ENCODE measurements at places on chromosomes 12 and 14.

- DNase-seq: no peak
These were observed 71.4 kb downstream of the PLXNC1 start for GRCh38 chr12:94219622-94220302.

DNA sequence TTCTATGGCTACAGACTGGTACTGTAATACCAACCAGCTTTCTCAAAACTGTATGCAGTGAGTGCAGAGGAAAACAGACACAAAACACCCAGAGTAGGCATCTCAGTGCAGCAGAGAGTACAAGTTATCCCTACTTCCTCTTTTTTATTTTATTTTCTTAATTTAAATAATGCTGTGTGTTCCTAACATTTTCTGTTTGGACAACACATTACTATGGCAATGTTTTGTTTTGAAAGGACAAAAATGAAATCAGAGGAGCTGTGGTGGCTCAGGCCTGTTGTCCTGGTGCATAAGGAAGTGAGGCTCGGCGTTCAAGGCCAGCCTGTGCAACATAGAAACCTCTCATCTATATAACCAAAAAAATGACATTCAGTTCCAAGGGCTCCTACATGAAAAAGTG lies 33.7 kb upstream of the SELPLG start:
- no peak for DNase-seq

DNA sequence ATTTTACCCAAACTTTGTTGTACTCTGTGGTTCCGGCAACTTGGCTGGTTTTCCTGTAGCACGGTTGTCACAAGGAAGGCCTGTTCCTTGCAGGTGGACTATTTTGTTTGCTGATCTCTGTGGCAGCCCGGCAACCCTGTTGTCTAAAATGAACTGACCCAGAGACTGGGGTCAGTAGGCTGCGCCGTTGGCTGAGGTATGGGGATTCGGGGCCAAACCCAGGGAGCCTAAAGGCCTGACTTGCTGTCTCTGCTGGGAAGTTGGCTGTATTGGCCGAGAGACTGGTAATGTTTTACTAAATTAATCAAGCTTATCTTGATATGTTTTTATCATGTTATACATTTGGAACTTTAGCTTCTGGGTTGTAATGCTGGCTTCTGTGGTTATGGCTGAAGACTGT lies 13.8 kb downstream of the SMIM41 start:
- DNase-seq: no peak

- no peak for DNase-seq
These were observed 49.3 kb downstream of the NDUFA12 start for GRCh38 chr12:94954029-94954685.

DNA sequence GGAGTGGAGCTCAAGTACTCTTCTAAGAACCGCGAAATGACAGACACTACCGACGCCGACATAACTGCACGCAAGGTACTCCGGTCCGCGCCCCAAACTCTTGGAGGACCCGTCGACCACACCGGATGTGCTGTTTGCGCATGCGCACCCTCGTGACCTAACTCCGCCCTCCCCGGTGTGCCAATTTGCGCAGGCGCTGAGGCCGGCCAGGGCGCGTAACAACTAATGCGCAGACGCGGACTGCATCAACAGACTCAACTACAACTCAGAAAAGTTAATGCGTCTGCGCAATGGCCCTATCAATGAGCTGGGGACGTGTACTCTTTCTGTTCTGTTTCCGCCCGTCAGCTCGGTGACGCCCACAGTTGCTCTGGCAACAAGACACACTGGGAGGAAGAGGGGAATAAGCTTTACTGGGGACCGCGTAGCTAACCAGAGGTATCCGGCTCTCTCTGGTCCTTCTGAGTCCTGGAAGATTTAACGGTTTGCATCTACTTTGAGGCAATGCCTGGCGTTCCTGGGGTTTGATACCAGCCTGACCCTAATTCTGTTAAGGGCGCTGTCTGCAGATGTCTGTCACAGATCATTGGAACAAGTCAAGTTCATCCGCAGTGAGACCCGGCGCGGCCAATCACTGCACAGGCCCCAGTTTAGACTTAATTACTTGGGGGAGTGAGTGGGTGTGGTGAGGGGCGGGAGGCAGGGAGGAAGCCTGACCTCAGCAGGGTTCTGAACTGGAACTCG lies at the start of gene DAD1:
TSS of gene DAD1 (minus strand) at position 129 of the 744 bp plus-strand sequence. CDS start at position 62, 67 bp downstream.
- peak; percentile 99 for DNase-seq

GRCh38 chr12:125283521-125283920 lies 218.3 kb downstream of the AACS start:
- no peak for DNase-seq

DNA sequence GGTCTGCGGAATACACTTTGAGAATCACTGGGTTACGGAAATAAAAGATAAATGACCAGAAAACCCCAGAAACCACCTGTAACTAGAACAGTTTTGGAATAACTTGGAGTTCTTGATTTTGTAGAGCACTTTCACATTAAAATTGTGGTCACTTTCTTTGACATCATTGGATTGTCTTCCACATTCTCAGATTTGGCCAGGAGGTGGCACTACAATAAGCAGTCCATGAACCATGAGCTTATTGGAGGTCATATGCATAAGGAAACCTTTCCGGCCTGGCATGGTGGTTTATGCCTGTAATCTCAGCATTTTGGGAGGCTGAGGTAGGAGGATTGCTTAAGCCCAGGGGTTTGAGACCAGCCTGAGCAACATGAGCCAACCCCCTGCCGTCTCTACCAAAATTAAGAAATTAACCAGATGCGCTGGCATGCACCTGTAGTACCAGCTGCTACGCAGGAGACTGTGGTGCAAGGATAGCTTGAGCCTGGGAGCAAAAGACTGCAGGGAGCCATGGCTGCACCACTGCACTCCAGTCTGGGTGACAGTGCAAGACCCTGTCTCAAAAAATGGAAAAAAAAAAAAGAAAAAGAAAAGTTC lies 107.7 kb upstream of the CAND1 start:
- peak; percentile 26 for DNase-seq

- no peak for DNase-seq
These were observed 6.3 kb downstream of the MIS18BP1 start for GRCh38 chr14:45246691-45247090.

DNA sequence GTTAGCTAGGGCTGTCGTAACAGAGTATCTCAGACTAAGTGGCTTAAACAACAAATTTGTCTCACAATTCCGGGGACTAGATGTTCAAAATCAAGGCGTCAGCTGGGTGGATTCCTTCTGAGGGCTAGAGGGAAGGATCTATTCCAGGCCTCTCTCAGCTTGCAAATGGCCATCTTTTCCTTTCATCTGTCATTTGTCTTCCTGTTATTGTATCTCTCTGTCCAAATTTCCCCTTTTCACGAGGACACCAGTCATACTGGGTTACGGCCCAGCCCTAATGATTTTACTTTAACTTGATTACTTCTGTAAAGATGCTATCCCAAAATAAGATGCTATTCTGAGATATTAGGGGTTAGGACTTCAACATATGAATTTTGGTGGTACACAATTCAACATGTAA lies 119.0 kb upstream of the CPSF6 start:
- DNase-seq: no peak

DNA sequence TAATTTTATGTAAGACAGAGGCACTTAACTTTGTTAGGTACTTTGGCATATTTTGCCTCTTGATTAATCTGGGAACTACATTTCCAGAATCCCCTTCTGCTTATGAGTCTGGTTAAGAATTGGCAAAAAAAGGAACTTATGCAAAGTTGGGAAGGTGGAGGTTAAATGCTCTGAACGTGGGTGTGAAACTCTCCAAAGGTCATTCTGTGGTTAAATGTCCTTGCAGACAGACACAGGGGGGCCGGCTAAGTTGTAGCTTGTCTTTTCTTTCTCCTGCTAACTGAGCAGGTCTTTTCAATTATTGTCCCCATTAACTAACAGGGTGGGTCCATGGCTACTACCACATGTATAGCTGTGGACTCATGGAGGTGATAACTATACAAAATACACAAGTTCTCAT lies 248.6 kb upstream of the NOVA1 start:
- DNase-seq: no peak
